Ascending aorta (tissue), 2 donors: ENCODE measurements at places on chromosomes 16 and 17.

- DNase-seq: no peak
Measured at GRCh38 chr16:25013751-25014499, 1.2 kb downstream of the ARHGAP17 start.

DNA sequence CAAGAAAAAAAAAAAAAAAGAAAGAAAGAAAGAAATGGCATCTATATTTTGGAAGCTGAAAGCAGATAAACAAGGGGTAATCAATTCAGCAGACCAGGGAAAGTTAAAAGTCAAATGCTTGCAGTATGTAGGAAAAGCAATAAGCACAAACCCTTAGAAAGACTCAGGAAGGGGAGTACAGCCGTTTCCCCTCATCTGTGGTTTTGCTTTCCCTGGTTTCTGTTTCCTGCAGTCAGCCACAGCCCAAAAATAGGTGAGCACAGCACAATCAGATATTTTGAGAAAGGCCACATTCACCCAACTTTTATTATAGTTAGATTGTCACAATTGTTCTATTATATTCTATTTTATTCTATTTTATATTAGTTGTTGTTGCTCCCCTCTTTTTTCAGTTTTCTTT is 14.4 kb upstream of the ALOX12 start:
- DNase-seq: no peak

DNA sequence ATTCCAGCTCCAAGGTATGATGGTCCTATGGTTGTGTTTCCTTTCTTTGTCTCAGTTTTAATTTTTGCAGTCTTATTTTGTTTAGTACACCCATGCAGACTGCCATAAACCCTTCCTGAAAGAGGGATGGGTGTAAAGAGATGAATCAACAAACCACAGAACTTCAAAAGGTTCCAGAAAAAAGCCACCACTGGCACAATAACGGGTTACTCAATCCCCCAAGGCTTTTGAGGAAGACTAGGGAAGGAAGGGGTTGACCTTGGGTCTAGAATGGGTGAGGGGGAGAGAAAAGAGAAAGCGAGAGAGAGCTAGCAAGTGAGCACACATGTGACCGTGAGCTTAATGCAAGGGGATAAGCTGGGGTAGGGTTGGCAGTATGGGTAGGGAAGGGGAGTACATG is 168.1 kb downstream of the XYLT1 start:
- DNase-seq: no peak

GRCh38 chr16:79164388-79164995 is 436.0 kb downstream of the MAF start:
- DNase-seq: no peak
